ENCODE measurements at places on chromosomes 2 and 18.

GRCh38 chr2:151543876-151544275 lies 134.2 kb downstream of the RIF1 start:
- no peak for DNase-seq

DNA sequence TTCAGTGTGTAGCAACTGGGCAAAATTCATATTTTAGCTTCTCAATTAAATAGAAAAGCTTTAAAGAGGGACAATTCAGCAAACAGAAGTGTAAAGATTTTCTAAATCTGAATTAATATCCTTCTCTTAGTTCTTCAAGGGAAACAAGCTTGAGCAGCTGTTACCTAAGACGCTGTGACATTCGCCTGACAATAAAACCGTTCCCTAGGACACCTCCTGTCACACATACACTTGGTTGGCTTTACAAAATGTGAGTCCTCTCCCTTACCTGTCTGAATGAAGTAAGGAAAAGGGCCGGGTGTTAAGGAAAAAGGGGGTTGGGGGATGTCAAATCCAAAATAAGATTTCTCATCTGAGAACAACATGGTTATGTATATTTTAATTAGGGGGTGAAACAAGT lies 2.1 kb downstream of the SERTAD2 start:
- no peak for DNase-seq

DNA sequence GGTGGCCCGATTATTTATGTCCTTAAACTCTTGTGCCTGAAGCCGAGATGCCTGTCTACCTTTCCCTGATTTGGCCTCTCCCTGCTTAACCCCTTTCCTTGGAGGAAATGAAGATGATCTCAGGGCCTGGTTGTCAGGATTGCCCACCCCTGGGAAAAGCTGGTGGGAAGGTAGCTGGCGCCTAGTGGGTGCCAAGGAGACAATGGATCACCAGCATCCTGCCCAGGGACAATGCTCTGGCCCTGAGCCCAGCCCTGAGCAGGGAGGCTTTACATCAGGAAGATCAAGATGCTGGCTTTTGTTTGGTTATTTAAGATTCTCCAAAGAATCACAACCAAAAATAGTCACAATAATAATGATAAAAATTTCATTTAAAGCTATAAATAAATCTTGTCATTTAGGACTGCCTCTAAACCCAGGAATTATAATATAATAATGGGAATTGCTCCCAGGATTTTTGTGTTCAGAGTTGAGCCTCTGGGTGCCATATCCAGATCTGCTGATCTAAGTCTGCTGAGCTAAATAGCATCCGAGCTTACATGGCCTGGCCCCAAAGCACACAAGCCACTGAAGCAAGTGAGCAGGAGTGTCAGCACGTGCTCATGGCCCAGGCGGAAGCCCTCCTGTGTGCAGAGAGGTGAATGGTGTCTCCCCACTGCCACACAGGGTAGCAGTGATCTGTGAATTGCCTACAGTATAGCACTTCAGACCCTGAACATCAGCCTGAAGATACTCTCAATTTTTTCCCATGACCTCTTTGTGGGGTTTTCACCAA lies 57.8 kb upstream of the MAP3K20 start:
- DNase-seq: no peak

- DNase-seq: peak; percentile 55
Measured at GRCh38 chr2:239927424-239927981, 97.6 kb downstream of the NDUFA10 start.

DNA sequence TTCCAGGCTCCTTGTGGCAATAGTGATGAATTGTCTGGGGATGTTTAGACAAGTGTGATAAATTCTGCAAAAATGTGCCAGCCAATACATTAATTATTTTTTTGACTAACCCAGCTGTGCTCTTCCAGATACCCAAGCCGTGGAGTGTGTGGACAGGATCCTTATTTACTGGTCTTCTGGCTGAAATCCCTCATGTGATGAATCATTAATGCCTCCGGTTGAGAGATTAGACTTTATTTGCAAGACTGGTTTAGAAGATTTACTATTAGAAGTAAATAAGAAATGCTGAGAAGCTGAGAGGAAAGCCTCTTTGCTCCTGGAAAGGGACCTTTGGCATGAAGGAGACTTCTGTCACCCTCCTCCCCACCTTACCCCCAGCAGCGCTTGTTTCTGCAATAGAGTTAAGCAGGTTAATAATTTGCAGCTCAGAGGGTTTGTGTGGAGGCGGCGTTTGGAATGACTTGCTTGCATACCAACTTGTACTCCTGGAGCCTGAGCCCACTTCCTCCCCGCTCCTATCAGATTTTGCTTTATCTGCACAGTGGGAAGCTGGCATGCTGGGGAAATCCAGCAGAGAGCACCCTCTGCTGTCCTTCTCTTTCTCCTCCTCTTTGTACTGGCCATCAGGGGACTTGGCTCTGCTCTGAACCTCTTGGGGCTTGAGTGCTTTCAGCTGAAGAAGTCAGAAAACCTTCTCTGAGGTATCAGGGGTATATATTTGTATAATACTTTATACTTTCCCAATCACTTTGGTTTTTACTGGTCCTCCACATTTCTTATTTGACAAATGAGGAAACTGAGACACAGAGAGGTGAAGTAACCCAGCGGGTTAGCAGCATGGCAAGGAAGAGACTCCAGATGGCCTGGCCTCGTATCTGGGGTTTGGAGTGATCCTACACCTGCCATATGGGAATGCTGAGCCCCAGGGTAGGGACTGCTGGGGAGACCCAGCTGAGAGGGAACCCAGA lies 16.3 kb downstream of the SLC3A1 start:
- peak; percentile 37 for DNase-seq

GRCh38 chr2:234593636-234594035 lies 96.8 kb upstream of the ARL4C start:
- no peak for DNase-seq

GRCh38 chr2:239297142-239298004 lies 103.4 kb downstream of the HDAC4 start:
- no peak for DNase-seq

GRCh38 chr2:239678186-239678490 lies 277.3 kb upstream of the HDAC4 start:
- DNase-seq: no peak

DNA sequence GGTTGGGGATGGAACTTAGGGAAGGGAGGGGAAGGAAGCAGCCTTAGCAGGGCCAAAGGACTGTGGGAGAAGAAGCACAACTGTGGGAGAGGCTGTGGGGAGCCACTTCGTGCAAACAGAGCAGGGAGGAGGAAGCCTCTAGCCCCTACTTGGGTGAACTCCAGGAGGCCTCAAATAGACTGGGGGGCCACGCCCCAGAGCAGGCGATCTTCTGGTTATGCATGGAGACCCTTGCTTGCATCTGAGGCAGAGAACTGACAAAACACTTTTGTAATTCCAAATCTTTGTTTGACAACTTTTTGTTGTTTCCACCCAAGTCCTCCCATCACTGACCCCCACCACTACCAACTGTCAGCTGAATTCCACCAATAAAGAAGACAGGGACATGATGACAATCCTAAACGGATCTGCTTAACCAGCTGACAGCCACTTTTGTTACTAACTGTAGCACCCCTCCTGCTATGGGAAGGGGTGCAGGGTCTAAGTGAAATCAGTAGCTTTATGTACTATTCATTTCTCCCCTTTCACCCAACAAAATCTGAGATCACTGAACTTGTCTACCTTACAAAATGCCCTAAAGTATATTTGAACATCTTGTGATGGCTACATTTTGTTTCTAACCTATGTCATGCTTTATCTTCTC lies 80.5 kb upstream of the CPO start:
- DNase-seq: no peak

GRCh38 chr2:45483997-45484396 lies 127.1 kb downstream of the SRBD1 start:
- DNase-seq: no peak

DNA sequence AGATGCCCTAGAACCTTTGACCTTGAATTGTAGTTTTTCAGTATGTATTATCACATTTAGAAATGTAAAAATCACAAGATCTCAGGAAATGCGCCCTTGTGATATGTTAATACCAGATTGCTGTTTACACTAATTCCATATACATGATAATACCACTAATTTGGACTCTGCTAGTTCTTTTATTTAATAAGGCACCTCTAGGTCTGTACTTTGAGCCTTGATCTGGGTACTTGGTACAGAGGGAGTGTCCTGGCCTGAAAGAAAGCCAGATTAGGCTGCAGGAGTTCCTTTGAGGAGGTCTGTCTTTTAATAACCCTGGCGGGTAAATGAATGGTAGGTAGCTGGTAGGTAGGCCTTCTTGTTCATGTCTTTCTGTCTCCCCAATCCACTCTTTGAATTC lies 26.3 kb downstream of the PLEKHA3 start:
- DNase-seq: no peak

GRCh38 chr2:239629926-239630617 lies 229.3 kb upstream of the HDAC4 start:
- DNase-seq: no peak

GRCh38 chr2:8251291-8251690 lies 430.6 kb upstream of the ID2 start:
- peak; percentile 80 for DNase-seq

GRCh38 chr2:230447455-230448451 lies 31.8 kb downstream of the SP100 start:
- peak; percentile 40 for DNase-seq

DNA sequence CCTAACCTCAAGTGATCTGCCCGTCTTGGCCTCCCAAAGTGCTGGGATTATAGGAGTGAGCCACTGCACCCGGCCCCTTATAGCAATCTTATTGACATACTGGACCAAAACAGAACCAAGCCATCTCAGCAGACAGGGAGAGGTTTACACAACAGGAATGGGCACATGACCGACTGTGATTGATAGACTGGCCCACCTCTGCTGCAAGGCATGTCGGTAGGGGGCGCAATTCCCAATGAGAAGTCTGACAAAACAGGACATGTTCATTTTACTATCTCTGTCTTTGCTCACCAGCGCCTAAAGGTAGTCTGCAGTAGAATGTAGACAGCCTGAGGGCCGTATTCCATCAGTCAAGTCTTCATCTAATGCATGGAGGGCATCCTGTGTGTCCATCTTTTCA lies 2.0 kb downstream of the LYPD6B start:
- peak; percentile 60 for DNase-seq

GRCh38 chr2:126907671-126908070 lies 9.0 kb downstream of the TEX51 start:
- no peak for DNase-seq

GRCh38 chr18:48887294-48887904 lies 63.4 kb downstream of the SMAD7 start:
- no peak for DNase-seq

- no peak for DNase-seq
Measured at GRCh38 chr2:16334886-16335603, 330.6 kb downstream of the CYRIA start.

DNA sequence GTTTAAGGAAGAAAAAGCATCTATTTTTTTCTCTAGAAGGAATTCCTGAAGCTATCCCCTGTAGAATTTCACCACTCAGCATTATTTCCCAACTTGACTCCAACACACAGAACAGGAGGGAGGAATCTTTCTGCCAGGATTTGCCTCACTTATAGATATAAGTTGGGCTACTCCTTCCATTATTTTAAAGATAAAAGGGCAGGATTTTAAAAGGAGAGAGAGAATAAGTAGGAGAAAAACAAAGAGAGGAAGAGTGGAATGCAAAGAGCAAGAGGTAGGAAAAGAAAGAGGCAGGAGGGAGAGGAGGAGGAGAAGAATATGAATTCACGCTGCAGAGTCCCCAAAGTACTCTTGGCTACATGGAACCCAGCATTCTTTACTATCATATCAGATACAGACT lies 182.5 kb downstream of the TCF4 start:
- DNase-seq: no peak

DNA sequence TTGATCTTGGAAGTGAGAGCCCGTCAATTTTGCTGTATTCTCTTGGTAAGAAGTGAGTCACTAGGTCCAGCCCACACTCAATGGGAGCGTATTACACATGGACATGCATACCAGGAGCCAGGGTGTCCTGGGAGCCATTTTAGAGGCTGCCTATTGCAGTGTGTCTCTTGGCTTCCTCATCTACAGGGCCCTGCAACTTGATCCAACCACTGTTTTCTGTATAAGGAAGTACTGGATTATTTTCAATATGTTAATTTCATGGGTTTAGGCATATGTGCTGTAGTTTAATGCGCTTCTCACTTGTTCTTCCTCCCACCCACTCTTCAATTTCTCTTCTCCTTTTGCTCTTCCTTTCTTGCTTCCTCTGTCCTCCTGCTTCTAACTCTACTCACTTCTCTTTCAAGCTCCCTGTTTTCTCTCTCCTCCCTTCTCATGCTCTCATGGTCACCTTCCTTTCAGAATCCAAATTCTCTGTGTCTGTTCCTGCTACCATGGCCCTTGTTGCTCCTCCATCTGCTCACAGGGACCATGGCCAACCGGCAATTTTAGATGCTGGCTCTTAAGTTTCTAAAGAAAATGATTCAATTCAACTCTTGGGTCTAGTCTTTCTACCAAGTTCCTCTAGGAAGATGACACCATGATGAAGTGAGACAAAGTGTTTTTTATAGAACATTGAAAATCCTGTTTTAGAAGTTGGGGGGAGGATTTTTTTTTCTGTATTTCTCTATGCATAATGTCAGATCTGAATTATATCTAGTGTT lies 152.0 kb upstream of the ZEB2 start:
- peak; percentile 85 for DNase-seq

DNA sequence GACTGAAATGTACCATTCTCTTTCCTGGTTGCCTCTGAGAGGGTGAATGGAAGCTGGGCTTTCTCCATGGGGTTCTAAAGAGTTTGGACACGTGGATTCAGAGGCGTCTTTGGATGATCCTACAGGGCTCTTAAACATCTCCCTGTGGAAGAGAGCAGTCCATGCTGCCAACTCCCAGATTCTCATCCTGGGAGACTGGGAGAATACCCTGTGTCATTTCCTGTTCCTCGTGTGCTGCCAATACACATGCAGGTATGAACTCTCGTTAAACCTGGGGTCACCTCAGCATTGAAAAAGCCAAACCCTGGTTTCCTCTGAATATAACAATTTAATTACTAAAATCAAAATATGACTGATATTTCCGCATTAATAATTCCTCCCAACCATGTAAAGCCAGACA lies 73.3 kb upstream of the NT5C1B start:
- no peak for DNase-seq

DNA sequence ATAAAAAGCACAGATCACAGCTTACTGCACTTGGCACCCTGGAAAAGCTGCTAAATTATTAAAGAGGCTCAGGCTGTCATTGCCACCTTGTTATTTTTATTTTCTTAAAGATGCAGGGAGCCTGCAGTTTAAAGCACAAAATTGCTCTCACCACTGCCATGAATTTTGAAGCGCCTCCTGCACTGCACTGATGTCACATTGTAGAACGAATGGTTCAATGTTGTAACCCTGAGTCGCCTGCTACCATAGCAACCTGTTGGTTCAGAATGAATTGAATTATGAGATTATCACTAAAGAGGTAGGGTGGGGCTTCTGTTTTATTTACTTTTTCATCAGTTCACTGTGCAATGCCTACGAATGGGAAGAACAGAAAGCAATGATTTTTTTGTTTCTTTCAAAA lies 16.5 kb downstream of the SCG2 start:
- no peak for DNase-seq

- no peak for DNase-seq
Measured at GRCh38 chr2:242054406-242054805, 184.9 kb downstream of the RTP5 start.

DNA sequence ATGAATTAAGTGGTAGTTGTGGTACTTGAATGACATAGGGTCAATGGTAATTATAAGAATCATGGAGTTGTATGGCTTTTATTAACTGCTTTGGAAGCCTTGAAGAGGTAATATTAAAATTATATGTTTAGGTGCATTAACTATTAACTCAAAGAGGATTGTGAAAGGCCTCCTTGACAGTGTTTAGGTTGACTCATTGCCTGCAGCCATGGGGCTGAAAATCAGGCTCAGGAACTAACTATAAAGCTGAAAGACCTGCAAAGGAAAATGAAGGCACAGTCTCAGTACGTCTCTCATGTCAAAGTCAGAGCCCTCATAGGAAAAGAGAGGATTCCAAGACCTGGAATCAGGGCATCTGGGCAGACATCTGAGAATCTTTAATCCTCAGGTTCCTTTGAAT lies 31.0 kb downstream of the CACNB4 start:
- no peak for DNase-seq
